ENCODE measurements at places on chromosomes 16 and 17.

GRCh38 chr17:50649042-50649908, 14.6 kb downstream of the ABCC3 start:
- DNase-seq, result no peak

- no peak for DNase-seq
Measured at GRCh38 chr17:21300601-21301571, 16.4 kb downstream of the MAP2K3 start.

DNA sequence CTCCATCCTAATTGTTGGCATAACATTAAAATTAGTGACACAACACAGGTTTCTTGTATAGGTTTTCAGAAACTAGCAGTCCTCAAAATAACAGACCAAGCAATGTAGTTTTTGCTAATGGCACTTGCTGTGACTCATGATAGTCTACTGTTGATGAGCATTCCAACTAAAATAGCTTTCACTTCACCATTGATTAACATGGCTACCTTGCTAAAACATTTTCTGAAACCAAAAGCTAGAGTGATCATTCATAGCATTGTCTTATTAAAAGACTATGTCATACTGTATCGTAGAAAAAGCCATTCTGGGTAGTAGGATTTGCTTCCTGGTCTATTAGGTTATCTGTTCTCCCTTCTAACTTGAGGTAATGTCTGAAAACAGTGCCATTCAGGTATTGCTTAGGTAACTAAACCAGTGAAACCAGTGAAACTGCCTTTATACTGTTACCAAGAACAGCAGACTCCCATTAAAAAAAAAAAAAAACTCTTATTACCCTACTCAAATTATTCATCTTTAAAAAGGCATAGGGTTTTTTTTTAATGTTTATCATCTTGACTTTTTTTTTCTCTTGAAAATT, 2.5 kb upstream of the CLTC start:
- no peak for DNase-seq

- no peak for DNase-seq
Measured at GRCh38 chr16:26252598-26252997, 560.8 kb downstream of the HS3ST4 start.

DNA sequence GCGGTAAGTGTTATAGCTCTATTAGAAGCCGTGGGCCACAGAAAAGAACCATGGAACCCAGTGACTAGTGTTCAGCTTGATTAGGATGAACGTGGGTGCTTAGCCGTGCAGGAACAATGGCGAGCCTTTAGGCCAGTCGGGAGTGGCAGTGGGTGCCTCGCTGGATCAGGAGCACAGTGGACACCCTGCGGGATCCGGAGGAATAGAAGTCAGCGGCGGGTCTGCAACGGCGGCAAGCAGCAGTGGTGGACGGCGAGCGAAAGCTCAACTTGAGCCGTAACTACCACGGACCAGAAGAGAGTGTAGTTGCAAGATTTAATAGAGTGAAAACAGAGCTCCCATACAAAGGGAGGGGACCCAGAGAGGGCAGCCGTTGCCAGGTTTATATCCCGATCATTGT, 37.3 kb upstream of the CDH15 start:
- DNase-seq, result no peak

DNA sequence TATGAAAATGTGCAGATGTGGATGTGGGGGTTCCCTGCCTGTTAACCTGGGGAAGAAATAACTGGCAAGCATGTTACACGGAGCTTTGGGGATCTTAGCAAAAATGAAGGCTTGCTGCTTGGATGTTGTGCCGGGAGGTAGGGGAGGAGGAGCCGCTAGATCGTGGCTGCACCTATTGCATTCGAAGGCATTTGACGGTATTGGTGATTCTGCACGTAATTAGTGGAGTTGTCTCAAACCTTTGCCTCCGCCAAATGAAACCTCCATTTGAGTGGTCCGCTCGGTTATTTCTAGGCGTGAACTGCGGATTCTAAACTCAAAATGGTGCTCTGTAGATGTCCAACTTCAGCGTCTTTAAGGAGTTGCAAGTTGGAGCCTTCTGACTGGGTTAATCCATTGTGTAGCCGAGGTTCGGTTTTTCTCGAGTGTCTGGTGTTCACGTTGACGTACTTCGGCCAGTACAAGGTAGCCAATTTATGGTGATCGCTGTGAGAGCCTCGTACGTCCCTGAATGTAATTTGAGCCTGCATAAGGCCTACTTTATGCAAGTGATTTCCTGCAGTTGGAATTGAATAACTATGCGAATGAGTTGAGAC, 1.5 kb downstream of the TNRC6C start:
- DNase-seq, result no peak

DNA sequence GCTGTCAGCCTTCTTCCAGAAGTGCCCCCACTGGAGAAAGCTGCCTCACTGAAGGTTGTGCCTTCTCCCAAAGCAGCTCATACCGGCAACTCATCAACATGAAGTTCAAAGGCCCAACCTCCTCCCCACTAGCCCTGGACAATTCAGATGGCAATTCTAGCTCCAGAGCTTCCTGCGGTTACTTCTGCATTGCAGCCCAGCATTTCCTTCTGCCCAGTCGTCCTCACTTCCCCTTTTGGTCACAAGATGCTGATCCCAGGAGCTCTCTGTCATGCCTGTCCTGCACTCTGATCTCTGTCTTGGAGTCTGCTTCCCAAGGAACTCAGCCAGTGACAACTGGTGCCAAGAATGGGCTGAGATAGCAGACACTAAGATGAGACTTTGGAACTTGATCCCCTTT, 178.2 kb upstream of the SOX9 start:
- DNase-seq, result no peak

- no peak for DNase-seq
Measured at GRCh38 chr16:58551496-58551895, 36.2 kb downstream of the SETD6 start.

GRCh38 chr17:1779571-1780131, 17.8 kb downstream of the SERPINF1 start:
- no peak for DNase-seq

DNA sequence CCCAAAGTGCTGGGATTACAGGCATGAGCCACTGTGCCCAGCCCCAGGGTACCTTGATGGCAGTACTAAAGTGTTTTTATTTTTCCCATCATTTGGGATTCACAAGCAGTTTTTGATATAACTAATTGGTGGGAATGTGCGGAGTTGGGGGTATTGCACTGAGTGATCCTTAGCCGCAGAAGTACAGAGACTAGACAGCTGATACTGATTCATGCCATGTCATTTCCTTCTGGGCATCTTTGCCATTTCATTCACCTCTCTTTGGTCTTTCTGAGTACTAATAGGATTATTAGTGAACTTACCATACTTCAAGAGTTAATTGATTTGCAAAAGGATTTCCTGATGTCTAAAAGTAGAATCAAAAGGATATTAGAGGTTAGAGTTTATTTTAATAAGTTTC, 9.7 kb downstream of the NMT1 start:
- no peak for DNase-seq

- DNase-seq, result no peak
Measured at GRCh38 chr17:75407655-75408352, 2.3 kb upstream of the GRB2 start.

DNA sequence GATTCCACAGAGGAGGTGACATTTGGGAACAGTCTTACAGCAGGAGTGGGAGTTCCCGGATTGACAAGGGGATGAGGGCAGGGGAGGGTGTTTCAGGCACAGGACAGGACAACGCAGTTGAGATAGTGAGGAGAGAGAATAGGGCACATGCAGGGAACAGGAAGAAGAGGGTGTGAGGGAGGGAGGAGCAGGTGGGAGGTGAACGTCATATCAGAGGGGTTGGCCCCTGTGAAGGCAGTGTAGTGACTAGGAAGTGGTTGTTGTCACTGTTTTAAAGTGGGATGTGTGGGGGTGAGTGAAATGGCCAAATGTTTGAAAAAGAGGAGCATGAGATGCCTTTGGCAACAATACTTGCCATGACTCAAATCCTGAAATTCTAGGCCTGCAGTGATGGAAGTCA, 12.2 kb downstream of the PRKCB start:
- no peak for DNase-seq

DNA sequence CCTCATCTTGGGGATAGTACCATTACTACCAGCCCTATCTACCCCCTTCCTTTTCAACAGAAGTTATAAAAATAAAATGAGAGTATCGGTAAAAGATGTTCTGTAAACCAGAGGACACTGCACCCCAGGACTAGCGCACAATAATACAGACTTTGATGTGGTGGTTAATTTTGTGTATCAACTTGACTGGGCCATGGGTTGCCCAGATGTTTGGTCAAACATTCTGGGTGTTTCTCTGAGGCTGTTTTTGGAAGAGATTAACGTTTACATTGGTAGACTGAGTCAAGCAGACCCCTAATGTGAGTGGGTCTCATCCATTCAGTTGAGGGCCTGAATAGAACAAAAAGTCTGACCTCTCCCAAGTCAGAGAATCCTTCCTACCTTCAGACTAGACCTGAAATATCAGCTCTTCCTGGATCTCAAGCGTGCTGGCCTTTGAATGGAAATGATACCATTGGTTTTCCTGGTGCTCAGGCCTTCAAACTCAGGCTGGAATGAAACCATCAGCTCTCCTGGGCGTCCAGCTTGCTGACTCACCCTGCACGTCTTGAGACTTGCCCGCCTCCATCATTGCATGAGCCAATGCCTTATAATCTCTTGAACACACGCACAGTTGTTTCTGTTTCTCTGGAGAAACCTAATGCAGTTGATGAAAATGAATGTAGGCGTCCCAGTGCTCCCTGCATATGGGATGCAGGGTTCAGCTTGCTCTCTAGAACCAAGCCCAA, 10.1 kb downstream of the MRM1 start:
- no peak for DNase-seq

- DNase-seq, result no peak
Measured at GRCh38 chr17:44200478-44201155, 933 bp upstream of the ATXN7L3 start.

DNA sequence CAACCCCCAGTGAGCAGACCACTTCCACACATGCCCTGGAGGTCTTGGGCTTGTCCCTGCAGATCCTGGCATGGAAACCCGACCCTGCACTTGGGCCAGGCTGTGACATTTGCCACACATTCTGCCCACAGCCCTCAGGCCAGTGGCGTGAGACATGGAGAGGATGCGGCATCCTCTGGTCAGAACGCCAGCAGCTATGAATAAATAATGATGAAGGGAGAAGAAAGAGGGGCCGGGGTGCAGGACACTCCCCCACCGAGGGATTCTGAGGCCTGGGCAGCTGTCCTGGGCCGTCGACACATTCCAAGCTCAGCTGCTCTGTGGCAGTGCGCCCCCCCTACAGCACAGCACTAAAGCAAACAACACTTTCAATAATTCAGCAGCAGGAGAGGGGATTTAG, 148.8 kb downstream of the ENGASE start:
- no peak for DNase-seq

GRCh38 chr16:86863609-86864008, 285.3 kb downstream of the FOXL1 start:
- no peak for DNase-seq

- DNase-seq, result no peak
Measured at GRCh38 chr16:35689764-35690163, 2230.4 kb downstream of the TP53TG3F start.

- no peak for DNase-seq
Measured at GRCh38 chr17:13374203-13375143, 227.3 kb downstream of the HS3ST3A1 start.

GRCh38 chr16:17134586-17134985, 336.2 kb downstream of the XYLT1 start:
- peak; percentile 12 for DNase-seq

GRCh38 chr17:70891306-70891705, 722.0 kb downstream of the KCNJ2 start:
- no peak for DNase-seq

DNA sequence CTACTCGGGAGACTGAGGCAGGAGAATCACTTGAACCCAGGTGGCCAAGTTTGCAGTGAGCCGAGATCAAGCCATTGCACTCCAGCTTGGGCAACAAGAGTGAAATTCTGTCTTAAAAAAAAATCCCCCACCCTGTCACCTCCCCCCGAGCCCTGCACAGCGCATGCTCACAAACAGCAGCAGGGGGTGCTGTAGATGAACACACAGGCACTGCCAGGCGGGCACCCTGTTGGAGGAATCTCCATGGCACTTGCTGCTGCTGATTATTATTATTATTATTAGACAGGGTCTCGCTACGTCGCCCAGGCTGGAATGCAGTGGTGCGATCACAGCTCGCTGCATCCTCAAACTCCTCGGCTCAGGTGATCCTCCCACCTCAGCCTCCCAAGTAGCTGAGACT, 24.6 kb downstream of the FZD2 start:
- no peak for DNase-seq

- no peak for DNase-seq
Measured at GRCh38 chr17:14320734-14321475, 20.0 kb downstream of the HS3ST3B1 start.

DNA sequence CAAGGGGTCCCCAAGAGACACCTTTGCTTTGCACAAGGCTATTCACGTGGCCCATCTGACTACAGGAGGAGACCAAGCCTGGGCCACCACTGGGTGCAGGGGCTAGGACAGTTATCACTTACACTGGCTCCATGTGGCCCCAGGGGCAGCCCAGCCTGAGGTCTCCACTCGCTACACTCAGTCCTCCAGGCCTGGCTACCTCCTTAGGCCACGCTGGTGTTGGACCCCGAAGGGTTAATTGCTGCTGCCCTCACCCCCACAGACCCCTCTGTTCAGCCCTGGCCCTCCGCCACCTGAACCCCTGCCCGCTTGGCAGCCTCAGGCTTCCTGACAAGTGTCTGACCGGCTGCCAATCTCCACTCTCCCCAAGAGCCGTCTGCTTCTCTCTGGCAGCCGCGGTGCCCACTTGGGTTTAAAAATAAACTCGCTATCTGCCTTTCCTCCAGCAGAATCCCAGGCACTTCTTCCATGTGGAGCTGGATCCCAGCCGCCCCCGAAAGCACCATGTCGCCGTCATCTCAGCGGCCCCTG, 27.8 kb downstream of the ADAM11 start:
- DNase-seq, result no peak

DNA sequence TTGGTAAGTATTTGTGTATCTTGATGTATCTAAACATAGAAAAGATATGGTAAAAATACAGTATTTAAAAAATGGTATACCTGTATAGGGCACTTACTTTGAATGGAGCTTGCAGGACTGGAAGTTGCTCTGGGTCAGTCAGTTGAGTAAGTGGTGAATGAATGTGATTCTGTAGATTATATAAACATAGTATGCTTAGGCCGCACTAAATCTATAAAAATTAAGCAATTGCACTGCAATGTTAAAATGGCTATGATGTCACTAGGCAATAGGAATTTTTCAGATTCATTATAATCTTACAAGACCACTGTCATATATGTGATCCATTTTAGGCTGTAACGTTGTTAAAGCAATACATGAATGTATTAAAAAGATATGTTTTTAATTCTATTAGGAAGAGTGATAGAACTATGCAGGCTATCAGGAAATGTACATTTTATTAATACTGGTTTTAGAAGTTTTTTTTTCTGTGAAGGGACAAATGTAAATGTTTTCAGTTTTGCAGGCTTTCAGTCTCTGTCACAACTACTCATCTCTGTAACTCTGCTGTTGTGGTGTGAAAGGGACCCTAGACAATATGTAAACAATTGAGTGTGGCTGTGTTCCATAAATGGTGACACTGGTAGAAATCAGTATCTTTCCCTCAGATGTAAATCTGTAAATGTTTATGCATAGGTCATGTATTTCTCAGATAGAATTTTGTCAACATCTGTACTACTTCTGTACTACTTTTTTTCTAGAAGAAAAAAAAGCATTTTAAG, 10.5 kb downstream of the CBFB start:
- DNase-seq, result no peak

- DNase-seq, result peak; percentile 86
Measured at GRCh38 chr16:88743693-88744576, 37.6 kb downstream of the CTU2 start.

GRCh38 chr17:4696437-4696805, 7.5 kb downstream of the PELP1 start:
- DNase-seq, result no peak

Data from ascending aorta (tissue), 2 donors.